NCI-H2107 (cell line): ENCODE measurements at places on chromosomes 4 and X.

DNA sequence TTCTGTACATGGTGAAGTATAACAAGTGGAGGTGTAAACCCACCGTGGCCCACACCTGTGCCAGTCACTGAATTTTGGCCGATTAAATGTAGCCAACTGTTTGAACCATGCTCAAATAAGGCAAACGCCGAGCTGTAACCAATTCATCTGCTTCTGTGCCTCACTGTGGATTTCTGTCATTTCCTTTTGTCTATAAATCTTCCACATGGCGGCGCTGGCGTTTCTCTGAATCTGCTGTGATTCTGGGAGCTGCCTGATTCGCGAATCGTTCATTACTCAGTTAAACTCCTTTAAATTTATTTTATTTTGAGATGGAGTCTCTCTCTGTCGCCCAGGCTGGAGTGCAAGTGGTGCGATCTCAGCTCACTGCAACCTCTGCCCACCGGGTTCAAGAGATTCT, 19.2 kb downstream of the SUPT20HL2 start:
- no peak for DNase-seq

- no peak for DNase-seq
These were observed 5.4 kb downstream of the KLHL5 start for GRCh38 chr4:39067451-39067850.

DNA sequence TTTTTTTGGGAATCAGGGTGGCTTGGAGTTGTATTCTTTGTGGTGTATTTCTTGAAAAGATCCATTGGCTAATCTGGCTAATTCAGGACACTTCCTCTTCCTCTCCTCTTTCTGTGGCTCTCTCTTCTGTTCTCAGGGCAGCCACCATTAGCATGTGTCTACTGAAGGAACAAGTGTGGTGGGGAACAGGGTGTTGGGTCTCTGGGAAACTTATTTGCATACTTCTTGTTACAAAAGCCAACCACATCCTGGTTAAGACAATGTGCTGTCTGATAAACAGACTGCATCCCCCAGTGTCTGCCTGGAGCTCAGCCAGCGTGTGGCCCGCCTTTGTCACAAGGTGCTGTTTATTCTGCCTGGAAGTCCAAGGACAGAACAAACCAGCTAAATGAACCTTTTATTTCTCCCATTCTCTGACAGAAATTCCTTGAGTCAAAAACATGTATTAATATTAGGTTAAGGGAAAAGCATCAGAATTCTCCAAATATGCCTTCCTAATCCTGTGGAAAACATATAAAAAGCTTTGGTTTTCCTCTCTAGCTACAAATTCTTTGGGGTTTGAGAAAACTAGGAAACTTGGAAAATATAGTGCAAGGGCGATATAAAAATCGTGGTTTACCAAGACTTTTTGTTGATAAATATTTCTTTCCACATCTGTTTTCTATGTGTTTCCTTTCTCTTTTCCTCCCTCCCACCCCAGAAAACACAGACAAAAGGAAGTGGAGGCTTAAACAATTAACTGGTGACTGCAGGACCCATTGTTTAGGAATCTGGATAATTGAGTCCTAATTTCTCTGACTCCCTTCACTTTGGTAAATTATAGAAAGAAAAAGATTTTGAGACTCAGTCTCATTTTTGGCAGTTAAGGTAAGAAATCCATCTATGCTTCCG, 203.6 kb downstream of the SPRY1 start:
- DNase-seq, result no peak

DNA sequence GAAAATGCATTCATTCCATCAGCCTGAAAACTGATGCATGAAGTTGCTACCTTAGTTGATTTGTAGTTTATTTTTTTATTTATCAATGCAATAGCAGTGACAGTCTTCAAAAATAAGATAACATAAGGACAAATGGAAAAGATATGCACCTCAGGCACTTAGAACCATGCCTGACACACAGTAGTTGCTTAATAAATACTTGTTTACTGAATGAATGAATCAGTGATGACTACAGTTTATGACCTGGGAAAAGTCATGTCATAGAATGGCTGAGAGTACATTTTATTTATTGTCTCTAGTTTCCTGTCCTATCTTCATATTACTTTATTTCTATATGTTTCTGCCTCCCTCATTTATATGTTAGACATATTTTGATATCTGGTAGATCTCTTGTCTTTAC, 171.8 kb downstream of the TLL1 start:
- DNase-seq, result no peak

DNA sequence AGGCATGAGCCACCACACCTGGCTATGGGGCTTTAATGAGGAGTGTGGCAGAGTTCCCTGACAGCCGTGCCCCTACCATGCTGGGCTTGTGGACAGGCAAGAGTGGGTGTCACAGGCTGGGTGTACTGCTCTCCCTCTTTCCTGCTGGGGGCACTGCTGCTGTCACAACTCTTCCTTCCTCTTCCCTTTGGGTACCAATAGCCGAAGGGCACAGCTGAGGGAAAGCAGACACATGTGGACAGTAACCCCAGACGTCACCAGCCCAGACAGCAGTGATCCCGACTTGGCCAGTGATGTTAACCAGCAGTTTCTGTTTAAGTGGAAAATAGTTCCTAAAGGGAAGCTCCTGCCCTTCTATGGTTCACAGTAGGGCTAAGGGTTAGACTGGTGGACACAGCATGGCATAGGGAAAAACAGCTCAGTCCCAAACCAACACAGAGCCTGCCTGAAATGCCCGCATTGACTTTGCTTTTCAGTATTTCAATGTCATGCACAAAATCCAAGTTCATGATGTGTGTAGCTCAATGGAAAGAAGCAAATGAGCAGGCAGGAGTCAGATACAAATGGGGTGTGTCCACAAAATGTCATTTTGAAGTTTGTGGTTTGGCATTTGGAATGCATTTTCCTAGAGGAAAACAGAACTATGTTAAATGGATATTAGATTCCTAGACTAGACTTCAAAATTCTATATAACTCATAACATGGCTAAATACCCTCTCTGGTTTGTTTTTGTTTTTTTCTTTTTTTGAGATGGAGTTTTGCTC, 24.9 kb upstream of the DDX3X start:
- no peak for DNase-seq

DNA sequence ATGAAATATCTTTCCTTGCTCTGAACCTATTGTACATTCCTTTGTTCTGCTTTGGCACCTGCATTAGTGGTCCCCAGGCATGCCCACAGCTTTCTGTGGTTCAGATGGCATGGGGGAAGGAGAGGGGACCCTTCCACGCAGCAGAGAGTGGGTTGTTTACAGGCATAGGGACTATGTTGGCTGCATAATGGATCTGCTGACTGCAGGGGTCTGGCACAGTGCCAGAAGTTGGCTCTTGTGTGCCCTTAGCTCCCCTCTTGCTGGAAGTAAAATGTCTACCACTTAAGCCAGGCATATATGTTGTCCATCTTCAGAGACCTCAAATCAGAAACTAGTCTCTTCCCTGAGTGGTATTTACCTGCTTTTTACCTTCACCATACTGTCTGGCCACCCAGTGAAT, 651.9 kb upstream of the PCDH7 start:
- no peak for DNase-seq

GRCh38 chrX:56031409-56031808, 200.7 kb upstream of the KLF8 start:
- DNase-seq, result no peak

GRCh38 chrX:38482183-38482582, 79.2 kb upstream of the TSPAN7 start:
- no peak for DNase-seq

- DNase-seq, result no peak
These were observed 100.2 kb downstream of the LNX1 start for GRCh38 chr4:53490965-53491622.

- no peak for DNase-seq
These were observed 14.4 kb upstream of the FAM9A start for GRCh38 chrX:8815460-8816065.

GRCh38 chrX:9233141-9233540, 199.2 kb upstream of the FAM9B start:
- DNase-seq, result no peak

DNA sequence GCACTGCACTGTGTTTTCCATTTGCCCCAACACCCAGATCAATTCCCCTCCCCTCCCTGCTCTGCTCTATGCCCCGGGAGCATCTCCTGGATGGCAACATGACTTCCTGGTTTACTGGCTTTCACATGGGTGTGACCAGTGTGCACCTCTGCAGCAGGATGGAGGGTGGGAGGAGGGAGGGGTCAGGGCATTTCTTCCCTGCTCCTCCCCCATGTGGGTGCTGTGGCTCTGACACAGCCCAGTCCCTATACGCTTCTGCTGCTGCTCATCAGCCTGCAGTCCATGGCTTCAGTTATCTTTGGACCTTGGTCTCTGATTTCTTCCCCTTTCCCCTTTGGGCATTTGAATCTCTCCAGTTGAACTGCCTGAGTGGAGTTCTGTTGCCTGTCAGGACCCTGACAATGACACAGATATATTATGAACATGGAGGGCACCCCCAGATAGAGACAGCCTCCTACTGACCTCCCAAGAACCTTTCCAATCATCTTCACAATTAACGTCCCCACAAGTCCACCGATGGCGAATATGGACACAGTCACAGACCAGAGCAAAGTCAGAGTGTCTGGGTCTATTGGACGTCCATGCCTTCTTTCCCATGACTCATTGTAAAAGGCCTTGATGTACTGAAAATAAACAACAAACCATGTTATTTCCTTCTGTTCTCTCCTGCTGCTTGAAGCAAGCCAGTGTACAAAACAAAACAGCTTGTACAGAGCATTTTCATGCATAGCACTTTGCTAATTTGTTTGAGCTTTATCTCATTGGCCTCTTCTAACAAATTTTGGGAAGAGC, 24.8 kb downstream of the SLC2A9 start:
- no peak for DNase-seq

- no peak for DNase-seq
These were observed 97.1 kb downstream of the ENOX2 start for GRCh38 chrX:130805903-130806302.

GRCh38 chrX:110847334-110847733, 51.7 kb upstream of the CHRDL1 start:
- peak; percentile 19 for DNase-seq

DNA sequence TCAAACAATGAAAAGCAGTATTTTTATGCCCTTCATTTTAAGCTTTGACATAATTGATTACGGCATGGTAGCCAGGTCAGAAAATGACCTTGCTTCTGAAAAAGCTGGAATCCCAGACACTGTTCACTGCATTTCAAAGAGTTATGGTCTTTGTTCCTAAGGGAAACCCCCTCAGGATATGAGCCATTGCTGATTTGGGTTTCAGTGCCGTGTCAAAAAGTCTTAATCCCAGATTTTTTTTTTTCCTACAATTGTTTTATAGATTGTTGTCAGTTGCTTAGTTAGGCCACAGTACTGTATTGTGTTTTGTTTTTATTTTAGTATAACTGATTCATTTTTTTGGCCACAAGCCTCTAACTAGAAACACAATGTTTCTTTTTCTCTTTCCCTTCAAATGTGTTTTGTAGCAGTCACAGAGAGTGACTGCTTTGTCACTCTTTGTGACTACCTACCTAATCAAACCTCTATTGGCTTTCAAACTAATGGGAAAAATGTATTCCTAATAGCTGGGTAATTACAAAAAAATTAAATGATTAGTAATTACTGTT, 10.3 kb downstream of the WDR44 start:
- no peak for DNase-seq

GRCh38 chrX:135421932-135422809, at the start of gene SMIM10L2A:
SMIM10L2A (plus strand) TSS chrX:135421944; CDS start chrX:135422132, 188 bp downstream.
- DNase-seq, result no peak
